ENCODE measurements at places on chromosomes 16 and 17.

DNA sequence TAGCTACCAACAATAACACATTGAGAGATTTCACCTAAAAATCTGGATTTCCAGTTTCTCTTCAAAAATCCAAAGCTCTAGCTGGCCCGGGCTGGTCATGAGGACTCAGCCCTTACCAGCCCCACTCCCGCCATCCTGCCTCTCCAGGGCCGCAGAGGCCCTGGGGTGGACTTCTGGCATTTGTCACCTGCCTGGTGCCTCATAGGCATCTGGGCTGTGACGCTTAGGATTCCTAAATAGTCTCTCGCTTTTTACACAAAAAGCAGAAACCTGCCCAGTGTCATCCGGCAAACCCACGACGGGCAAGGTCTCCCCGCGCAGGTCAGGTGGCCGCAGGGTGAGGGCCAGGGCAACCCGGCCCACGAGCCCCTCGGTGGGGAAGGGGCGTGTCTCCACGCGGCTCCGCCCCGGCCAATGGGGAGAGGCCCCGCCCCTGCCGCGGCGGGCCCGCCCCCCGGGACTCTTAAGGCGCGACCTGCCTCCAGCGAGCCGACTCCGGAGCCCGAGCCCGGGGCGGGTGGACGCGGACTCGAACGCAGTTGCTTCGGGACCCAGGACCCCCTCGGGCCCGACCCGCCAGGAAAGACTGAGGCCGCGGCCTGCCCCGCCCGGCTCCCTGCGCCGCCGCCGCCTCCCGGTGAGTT lies at the start of gene VASN:
Gene VASN (plus strand): TSS at position 492 of the 644 bp plus-strand sequence. CDS start 9,030 bp downstream, outside the sequence.
- DNase-seq = no peak

DNA sequence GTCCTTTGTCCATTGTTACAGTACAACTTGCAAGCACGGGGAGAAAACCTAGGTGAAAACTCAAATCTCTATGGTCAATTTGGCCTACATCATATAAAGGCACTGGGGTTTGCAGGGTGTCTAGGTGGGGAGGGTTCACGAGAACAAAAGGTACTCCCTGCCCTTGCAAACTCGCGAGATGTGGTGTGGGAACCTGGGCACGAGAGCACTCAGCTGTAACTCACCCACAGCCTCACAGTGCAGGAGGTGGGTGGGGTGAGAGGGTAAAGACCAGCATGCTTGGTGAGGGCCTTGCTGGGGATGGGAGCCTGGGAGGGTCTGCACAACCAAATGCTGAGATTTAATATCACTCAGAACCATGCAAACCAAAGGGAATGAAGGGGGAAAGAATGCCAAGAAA lies 18.4 kb upstream of the ZNF594 start:
- DNase-seq = no peak

- no peak for DNase-seq
Observed at GRCh38 chr17:72419866-72420774, 299.3 kb downstream of the SOX9 start.

- DNase-seq = no peak
Observed at GRCh38 chr17:67707442-67707841, 10.3 kb upstream of the NOL11 start.

DNA sequence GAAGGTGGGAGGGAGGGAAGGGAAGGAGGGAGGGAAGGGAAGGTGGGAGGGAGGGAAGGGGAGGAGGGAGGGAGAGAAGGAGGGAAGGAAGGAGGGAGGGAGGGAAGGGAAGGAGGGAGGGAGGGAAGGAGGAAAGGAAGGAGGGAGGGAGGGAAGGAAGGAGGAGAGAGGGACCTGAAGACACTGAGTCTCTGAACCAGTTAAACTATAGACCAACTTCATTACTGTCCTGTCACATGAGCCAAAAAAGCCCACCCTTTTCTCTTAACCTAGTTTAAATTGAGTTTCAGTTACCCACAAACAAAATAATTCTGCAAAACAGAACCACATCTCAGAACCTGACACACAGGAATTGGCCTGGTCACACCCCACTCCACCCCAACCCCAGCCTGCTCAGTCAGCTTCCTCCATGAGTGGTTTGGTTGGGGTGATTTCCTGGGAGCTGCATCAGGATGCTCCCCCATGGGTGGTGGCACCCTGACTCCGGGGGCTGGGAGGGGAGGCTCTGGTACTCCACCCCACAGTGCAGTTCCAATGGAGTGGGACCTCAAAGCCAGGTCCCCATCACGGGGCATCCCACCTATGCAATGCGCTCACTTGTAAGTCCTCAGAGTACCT lies 4.7 kb upstream of the PRR29 start:
- DNase-seq = no peak

DNA sequence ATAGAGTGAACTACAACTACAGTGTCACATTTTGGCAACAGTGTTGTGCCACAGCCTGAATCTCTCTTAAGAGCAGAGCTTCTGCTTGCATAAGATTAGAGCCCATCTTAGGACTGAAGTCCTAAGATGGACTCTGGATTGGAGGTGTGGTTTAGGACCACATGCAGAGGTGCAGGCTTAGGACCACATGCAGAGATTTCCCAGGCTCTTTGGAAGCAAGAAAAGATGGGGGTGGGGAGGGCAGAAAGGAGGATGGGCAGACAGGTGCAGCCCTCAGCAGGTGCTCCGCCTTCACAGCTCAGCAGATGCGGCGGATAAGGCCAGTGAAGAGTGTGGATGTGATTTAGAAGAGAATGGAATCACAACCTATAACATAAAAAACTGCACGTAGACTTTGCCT lies 128.7 kb downstream of the TANGO6 start:
- DNase-seq = no peak

DNA sequence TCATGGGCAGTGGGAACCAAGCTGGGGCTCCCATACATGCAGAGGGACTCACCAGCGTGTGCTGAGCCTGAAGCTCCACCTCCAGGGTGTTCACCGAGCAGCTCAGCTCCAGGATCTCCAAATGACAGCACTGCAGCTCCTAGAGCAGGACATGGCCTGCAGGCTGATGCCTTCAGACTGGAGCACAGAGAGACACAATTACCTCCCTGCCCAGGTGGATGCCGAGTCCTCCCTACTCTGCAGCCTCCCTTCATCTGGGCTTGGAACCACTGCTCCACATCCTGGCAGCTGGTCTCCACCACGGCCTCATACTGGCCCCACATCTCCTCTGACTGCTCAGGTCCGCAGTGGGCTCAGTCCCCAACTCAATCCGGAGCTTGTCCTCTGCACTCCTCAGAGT lies 8.2 kb upstream of the KRT38 start:
- DNase-seq = no peak
